Esophagus muscularis mucosa (tissue), 4 donors: ENCODE measurements at places on chromosomes 4 and X. TPM values are rescaled to one million over a fixed set of nuclear protein-coding genes. Genes with fewer than 3 reads are reported as not detected.

PAGE1 gene
- total RNA-seq = not detected

FAM47E gene
- total RNA-seq = 2.2 TPM

DNA sequence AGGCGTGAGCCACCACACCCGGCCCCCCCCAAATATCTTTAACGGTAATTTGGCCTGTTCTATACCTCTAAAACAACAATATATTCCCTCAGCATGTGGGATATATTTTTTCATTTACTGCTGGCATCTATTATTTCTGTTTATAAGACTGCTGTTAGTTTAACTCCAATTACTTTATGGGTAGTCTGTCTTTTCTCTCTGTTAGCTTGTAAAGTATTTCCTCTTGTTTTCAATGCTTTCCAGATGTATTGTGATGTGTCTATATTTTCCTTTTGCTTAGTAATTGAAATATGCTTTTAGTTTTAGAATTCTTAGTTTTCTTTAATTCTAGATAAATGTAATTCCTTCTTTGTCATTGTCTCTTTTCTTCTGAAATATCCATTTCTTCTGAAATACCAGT, 445.8 kb downstream of the ANKRD50 start:
- no peak overlapping the region for H3K4me3 ChIP-seq
- H3K27ac ChIP-seq = no peak overlapping the region
- no peak for DNase-seq
- no peaks in the 10 kb centered on the region for H3K27me3 ChIP-seq
- H3K4me1 ChIP-seq = no peaks in the 10 kb centered on the region
- no peaks in the 10 kb centered on the region for H3K36me3 ChIP-seq

ZFP42 gene
- not detected for total RNA-seq

ZRSR2 gene
- total RNA-seq = 8.7 TPM

GRCh38 chr4:146134761-146135445, 40.6 kb upstream of the LSM6 start:
- H3K36me3 ChIP-seq = no peaks in the 10 kb centered on the region
- peaks cover 4% of the 10 kb centered on the region for H3K4me1 ChIP-seq
- no peaks in the 10 kb centered on the region for H3K27me3 ChIP-seq
- DNase-seq = no peak

NAAA gene
- total RNA-seq = 23.7 TPM

SLC39A8 gene
- total RNA-seq = 6.6 TPM

GRCh38 chr4:15054541-15054940, 52.3 kb downstream of the CPEB2 start:
- no peak overlapping the region for H3K4me3 ChIP-seq
- H3K36me3 ChIP-seq = peaks cover 18% of the 10 kb centered on the region
- no peak for DNase-seq
- H3K27ac ChIP-seq = no peak overlapping the region

CXCL1 gene
- total RNA-seq = 9.1 TPM

RHOXF2B gene
- not detected for total RNA-seq

GRCh38 chr4:53682196-53682595, 90.9 kb upstream of the LNX1 start:
- H3K27ac ChIP-seq = no peak overlapping the region
- no peaks in the 10 kb centered on the region for H3K36me3 ChIP-seq
